ENCODE measurements at places on chromosomes 6 and 20.

DNA sequence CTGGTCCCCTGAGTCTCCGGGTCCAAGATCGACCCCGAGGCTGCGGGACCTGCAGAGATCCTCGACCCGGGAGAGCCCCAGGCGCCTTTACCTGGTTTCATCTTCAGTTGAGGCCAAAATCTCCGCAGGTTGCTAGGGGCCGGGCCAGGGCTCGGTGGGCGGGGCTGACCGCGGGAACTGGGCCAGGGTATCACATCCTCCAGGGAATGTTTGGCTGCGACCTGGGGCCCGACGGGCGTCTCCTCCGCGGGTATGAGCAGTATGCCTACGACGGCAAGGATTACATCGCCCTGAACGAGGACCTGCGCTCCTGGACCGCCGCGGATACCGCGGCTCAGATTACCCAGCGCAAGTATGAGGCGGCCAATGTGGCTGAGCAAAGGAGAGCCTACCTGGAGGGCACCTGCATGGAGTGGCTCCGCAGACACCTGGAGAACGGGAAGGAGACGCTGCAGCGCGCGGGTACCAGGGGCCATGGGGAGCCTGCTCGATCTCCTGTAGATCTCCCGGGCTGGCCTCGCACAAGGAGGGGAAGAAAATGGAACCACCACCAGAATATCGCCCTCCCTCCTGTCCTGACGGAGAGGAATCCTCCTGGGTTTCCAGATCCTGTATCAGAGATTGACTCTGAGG lies 53.8 kb upstream of the POLR1H start:
- no peak for DNase-seq

GRCh38 chr6:39276379-39276995 lies 37.7 kb downstream of the KCNK17 start:
- no peak for DNase-seq

DNA sequence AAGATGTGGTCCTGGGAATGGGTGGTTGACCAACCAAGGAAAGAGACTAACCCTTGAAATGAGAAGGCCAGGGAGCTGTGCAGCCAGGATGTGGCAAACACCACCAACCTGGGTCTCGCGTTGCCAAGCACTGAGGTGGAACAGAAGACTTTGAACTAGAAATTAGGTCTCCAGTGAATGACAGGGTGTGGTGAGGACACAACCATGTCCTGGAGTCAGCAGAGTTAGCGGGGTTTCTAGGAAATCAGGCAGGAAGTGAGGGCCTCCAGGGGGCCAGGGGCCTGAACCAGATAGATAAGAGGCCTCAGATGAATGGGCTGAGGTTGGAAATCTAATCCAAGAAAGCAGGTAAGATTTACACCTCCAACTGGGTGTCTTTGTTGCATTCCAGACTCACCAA lies 353.3 kb upstream of the ARID1B start:
- DNase-seq = no peak

- DNase-seq = no peak
These were observed 4.6 kb downstream of the SIRPG start for GRCh38 chr20:1652960-1653359.

DNA sequence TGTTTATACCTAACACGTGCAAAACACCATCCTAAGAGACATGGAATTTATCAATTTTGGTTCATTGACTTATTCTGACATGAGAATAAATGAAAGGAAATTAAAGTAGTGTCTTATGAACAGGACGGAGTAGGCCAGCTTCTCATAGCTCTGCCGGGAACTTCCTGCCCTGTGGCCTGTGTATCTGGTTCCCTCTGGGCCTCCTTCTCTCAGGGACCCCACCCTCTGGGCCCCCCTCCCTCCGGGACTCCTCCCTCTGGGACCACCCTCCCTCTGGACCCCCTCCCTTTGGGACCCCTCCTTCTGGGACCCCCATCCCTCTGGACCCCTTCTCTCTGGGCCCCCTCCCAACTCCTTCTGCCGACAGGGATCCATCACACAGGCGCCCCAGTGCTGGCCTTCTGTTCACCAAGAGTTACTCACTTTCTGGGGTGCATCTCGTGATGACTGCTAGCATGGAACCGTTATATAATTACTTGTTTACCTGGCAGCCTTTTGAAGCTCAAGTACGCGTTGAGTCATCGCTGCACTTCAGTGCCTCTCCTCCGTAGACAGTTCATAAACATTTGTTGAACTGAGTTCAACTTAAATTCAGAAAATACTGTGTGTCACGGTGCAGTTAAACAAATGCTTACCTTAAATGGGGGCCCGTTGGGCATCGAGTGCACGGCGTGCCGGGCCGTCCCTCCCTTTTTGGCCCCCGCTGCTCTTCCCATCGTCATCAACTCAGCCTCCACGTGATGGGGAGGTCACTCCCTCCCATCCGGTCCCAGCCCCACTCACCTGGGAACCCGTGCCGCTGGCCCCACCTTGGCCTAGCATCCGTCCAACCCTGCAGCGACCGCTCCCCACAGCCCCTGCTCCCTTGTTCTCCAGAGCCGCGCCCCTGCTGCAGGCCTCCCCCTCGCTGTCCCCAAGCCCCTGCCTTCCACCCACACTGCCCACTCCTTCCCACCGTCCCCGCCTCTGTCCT lies 8.1 kb downstream of the CCR6 start:
- DNase-seq = no peak

DNA sequence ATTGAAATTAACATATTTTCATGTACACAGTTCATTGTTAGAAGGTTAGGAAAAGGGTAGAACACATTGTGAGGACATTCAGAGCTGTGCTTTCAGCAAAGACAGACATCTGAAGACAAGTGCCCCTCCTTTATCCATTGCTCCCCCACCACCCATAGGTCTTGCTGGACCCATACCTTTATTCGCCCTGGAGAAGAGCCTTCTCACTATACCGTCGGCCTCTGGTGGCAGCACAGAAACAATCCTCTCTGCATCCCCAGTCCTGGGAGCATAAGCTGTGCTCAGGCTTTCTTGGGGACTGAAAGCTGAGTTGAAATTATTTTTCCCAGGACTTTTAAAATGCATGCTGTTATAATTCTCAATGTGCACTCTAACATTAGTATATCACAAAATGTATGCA lies 372.3 kb downstream of the EPHA7 start:
- no peak for DNase-seq

- no peak for DNase-seq
These were observed 148.0 kb downstream of the TMEM200A start for GRCh38 chr6:130513770-130514169.

DNA sequence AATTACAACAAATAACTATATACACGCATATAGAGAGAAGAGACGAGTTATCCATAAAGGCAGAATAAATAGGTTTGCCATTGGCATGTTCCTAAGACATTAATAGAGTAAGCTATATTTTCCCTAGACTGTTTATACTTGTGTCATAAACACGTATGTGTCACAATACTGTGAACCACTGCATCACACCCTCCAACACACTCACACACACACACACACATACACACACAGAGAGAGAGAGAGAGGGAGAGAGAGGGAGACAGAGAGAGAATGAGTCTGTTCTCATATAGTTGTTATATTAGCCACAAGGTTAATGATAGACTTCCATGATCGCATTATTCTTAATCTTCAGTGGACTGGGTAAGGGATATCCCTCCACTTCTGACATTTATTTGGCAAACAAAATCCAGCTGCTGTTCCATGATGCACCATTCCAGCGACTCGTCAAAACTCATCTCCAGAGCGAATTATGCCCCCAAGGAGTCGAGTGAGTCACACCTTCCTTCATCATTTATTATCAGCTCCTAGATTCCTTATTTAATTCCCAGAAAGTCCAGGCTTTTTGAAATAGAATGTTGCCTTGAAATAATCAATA lies 82.8 kb upstream of the HIVEP1 start:
- DNase-seq = no peak

DNA sequence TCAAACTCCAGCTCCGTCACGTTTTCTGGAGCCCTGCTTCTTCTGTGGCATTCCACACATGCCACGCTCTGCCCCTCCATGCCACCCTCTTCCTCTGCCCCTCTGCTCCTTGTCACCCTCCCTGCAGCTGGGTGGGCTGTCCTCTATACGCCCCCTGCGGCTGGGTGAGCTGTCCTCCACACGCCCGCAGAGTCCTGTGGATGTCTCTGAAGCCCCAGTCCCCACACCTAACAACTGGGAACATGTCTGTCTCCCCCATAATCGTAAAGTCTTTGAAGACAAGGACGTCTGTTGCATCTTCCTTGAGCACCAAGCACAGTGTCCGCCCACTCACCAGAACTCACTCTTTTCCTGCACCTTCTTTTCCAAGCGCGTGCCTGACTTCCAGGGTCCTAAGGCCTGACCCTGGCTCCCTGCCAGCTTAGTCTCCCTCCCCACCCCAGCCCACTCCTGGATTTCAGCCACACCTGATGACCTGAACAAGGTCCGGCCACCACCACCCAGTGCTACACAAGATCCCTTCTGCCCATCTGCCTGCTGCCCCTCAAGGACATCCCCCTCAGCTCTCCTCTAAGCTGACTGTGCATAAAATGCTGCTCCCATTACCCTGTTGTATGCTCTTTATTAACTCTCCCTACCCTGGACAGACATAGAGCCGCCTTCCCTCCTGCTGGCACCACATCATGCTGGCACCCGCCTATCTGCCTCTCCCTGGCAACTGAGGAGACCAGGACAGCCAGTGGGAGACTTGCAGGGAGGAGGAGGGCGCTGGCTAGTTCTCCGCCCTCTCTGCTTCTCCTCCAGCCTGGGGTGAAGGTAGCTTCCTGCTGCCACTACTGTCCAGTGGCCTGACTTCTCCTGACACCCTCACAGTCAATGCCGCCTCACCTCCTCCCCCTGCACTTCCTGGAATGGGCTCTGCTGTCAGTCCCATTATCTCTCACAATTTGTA lies 10.7 kb upstream of the PRR18 start:
- no peak for DNase-seq

GRCh38 chr20:50617022-50617421 lies 74.3 kb downstream of the RIPOR3 start:
- DNase-seq = no peak

DNA sequence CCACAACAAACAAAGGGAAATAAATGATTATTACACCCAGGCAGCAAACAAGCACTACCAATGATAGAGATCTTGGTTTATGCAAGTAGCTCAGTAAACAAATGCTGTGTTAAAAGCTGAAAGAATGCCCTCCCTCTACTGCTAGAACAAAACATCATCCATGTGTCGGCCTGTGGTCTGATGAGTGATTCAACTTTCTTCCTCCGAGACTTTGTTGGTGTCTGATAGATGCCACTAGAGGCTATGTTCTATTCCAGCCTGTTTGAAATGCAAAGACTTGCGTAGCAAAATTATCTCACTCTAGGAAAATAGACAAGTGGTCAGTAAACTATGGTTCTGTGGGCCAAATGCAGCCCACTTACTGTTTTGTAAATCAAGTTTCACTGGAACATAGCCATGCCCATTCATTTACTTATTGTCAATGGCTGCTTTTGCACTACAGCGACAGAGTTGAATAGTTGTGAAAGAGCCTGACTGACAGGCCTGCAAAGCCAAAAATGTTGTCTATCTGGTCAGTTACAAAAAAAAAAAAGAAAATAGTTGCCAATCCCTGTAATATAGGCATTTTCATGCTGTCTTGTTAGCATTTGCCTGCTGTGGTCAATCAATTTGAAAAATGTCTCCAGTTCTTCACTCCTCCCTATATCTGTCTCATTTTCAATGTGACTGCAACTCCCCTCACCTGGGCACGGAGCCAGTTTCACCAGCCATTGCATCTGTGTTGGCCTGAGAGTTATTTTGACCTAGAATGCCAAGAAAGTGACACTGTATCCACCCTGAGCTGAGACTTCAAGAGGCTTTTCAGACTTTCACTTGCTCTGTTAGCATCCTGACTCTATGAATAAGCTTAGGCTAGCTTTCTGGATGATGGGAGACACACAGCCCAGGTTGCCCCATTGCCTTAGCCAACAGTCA lies 544.6 kb upstream of the BTBD3 start:
- DNase-seq = no peak

GRCh38 chr20:13464702-13465101 lies 174.0 kb downstream of the TASP1 start:
- no peak for DNase-seq

DNA sequence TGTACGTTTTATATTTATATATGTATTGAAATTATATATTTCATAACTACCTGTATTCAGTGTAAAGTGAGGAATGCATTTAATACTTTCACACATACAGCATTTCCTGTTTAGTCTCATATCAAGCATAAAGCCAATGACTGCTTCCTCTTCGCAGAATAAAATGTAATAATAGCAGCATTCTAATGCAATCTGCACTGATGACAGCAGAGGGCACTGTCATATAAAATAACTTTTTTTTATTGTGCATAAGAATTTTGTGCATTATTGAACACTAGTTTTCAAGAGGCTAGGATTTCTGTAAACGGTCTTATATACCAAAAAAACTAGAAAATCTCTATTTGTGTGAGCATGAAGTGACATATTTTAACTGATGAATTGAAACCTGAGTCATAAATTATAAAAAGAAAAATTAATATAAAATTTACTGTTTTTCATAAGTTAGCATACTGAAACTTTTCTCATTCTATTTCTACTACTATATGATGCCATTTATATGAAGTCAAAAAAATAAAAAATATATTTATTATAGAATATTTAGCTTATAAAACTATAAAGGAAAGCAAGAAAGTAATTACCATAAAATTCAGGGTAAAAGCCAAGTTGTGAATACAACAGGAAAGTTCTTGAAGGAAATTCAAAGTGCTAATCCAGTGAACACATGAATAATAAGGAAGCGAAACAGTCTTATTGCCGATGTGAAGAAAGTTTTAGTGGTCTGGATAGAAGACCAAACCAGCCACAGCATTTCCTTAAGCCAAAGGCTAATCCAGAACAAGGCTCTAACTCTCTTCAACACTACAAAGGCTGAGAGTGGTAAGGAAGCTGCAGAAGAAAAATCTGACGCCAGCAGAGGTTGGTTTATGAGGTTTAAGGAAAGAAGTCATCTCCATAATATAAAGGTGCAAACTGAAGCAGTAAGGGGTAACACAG lies 36.3 kb downstream of the RNF146 start:
- DNase-seq = no peak

DNA sequence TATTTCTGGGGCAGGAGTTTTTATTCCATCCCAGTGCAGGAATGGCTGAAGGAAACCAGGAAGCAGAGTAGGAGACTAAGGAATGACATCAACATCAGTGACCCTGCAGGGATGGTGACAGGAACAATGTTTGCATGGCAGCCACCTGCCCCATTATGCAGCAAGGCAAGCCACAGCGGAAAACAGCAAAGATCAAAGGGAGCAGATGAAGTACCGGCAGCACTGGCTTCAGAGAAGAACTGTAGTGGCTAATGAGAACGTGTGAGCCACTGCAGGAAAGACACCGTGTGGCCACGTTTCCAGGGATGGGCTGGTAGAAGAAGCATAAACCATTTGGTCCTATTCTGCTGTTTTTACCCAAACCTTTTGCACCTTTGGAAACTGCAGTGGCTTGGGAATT lies 52.9 kb upstream of the TAB2 start:
- no peak for DNase-seq

DNA sequence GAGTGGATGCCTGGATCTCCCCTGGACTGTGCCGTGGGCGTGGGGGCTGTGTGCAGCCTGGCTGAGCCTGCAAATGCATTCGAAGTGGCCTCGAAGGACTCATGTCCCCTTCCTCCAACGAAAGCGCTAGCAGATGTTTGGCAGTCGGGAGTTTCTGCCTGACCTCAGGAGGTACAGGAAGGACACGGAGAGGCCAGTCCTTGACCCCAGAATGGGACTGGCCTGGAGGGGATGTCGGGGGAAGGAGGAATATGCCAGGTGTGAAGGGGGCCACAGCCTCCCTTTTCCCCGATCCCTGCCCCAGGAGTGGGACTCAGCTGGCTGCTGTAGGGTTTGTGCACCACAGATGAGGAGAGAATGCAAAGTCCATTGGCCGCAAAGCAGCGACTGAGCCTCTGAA lies 45.6 kb downstream of the APCDD1L start:
- DNase-seq = no peak

- no peak for DNase-seq
These were observed 297.3 kb upstream of the JAG1 start for GRCh38 chr20:10971096-10971495.

All from stimulated activated CD8-positive, alpha-beta memory T cell treated with anti-CD3 and anti-CD28 coated beads, Interleukin-2, amount 100 ng/mL, for 48 hours (primary cell).